ENCODE measurements at places on chromosomes 16 and 17.

DNA sequence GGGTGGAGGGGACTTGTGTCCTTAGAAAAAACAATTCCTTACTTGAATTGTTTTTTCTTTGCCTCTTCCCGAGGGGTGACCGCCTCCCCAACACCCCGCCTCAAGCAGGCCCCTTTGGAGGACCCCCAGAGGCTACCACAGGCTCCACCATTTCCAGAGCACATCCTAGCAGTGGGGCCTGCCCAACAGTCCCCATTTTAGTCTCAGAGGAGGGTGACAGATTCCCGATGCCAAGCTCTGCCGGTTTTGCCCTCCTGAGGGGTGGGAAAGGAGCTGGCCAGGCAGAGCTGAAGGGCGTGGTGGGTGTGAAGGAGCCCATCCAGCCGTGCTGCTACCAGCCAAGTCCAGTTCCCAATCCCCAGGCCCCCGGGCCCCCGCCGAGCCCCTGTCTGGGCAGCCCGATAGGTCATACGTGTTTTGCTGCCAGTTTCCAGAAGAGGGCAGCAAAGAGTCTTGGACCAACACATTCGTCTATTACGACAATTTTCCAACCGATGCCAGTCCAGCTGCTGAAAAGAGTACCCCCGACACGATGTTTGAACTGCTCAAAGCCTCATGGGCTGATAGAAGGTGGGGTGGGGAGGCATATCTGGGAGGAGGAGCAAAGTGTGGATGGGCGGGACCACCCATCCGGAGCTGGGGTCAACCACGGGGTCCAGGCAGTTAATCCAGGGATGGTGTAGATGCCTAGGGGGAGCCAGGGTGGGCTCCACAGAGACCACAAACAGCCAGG lies 18.8 kb upstream of the GAA start:
- DNase-seq = peak; percentile 70

DNA sequence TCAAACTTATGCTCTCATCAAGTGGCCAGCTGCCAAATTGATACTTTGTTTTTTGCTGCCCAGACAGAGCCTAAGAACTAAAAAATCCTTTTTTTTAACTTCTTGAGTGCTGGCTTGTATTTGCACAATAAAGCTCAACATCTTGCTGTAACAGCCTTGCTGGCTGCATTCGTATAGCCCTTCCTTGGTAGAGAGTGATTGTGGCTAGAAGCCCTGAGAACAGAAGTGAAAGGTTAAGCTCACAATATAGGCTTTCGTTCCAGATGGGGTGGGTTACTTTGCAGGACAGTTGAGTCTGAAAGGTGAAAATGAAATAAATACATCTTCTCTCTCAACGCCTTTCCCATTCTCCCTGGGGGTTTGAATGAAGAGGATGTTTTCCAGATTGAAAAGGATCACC lies 278.8 kb downstream of the HS3ST3B1 start:
- no peak for DNase-seq

DNA sequence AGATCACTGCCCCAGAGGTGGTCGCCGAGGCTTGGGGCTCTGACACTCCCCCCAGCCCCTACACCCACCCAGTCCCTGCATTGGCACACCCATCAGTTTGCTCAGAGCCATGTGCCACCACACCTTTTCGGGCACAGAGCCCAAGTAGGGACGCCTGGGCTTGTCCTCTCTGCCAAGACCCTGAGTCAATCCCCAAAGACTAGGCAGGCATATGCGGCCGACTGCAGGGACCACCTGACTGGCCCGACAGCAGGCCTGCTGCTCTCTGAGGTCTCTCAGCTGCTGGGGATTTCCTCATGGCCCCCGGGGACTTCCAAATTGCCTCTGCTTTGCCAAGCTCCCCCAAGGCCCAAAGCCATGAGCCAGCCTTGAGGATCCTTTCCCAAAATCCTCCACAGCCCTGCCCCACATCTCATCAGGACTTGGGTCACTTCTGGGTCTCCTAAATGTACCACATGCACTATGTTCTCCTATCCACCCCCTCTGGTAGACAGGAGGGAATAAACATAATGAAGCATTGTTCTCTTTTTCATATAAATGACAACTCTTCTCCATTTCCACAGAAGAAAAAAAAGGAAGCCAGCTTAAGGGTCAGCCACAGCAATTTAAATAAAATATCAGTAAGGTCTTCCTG lies 30.6 kb downstream of the MYO18A start:
- no peak for DNase-seq

DNA sequence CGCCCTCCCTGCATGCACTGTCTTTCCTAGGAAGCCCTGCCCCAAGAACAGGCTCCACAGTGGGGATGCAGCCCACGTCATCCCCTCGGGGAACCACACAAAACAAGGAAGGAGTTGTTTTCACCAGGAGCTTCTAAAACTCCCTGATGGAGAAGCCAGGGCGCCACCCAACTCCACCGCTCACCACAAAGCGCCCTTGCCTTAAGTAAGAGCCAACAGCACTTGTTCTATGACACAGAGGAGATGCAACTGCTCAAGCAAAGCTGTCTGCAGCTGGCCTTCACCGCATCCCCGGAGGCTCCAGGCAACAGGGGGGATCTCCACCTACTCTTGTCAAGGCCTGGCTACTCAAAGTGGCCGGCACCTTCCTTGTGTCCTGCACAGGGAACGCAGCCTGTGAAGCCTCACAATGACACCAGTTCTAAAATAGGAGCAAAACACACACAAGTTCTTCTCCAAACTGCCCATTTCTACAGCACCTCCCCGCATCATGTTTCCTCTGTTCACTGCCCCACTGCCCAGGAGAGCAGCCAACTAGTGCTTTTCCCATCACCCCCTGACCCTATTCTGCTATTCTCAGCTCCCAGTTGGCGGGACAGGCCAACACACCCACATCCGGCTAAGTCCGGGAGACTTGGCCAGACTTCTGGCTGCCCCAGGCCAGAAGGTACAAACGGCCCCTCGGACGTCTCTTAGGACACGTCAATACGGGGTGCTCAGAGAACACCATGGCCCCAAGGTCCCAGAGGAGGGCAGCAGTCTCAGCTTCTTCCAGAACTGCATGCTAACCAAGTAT lies 24.2 kb downstream of the MPG start:
- no peak for DNase-seq

GRCh38 chr16:23974223-23974622 lies 138.4 kb downstream of the PRKCB start:
- DNase-seq = no peak

DNA sequence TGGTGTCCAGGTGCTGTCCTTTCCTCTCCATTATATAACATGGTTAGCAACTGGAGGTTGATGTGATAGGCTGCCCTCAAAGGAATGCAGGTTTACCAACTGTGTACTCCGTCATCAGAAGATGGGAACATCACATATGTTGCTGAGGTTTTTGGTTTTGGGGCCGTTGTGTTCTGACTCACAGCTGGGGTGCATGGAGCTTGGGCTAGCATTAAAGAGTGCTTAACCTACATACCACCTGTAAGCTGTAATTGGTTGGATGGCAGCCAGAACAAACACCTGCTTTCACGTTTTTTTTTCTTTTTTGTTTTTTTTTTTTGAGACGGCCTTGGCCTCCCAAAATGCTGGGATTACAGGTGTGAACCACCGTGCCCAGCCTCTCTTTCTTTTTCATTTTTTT lies 20.9 kb downstream of the TMEM11 start:
- DNase-seq = no peak

- no peak for DNase-seq
Observed at GRCh38 chr17:15256689-15257088, 8.4 kb downstream of the PMP22 start.

- DNase-seq = no peak
Observed at GRCh38 chr17:5562661-5563360, 21.5 kb downstream of the NLRP1 start.

GRCh38 chr16:35745191-35745590 lies 2285.8 kb downstream of the TP53TG3F start:
- DNase-seq = no peak

GRCh38 chr16:79261481-79261940 lies 339.0 kb downstream of the MAF start:
- peak; percentile 73 for DNase-seq

DNA sequence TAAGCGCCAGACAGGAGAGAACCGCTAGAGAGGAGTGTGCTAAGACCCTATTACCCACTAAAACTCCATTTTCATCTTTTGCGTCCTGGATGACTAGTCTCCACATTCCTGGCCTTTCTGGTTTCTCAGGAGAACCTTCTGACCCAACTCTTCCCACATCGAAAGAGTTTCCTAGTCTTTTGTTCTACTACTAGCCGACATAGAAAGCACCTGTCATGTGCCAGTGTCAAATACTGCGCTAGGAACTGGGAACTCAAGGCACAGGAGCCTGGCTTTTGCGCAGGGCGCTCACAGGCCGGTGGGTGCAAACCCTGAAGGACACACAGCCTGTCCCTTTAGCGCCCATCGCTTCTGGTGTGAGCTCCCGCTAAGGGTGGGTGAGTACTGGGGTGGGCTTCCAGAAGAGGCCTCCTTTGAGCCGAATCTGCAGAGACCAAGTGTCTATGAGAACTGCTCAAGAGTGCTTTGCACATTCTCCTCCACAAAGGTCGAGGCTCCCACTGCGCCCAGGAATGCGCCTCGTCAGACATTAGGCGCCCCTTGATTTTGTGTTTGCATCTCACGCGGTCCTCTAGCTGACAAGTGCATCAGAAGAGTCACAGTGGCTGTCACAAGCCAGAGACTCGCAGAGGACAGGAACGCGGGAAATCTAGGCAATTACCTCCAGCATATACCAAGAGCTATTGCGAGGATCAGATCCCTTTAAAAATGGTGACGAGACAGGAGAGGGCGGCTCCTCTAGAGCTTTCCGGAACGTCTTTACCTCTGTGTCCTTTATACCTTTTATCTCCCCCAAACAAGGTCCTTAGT lies 2.0 kb upstream of the PSMB3 start:
- DNase-seq = no peak

GRCh38 chr17:673200-673681 lies 41.4 kb downstream of the VPS53 start:
- DNase-seq = no peak

DNA sequence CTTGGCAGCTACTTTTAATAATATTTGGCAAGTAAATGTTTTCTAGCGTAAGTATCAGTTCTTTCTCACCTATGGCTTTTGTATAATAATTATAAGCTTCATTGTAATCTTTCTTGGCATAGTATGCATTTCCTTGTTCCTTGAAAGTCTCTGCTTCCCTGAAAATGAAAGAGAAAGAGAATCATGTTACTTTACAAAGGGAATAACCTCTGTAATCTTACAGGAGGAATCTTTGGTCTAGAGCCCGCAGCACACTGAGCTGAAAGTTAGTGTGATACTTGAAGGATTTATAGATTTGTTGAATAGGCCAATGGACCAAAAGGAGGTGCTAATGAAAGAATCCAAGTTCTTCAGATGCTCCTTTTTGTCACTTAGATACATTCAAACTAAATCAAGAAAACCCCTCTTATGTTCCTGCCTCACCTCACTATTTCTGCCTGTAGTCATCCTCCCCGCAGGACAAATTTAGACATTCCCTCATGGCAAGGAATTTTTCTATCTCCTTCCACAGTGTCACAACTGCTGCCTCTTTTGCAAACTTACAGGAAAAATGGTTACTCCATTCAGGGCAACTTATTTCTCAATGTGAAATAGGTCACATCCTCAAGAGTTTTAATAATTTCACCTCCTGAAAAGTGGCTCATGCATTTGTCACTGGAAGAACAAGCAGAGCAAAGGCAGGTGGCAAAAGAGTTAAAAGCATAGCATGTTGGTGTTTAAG lies 16.7 kb downstream of the DNAJC7 start:
- DNase-seq = no peak

- DNase-seq = no peak
Observed at GRCh38 chr16:68281368-68282063, 17.2 kb downstream of the SLC7A6 start.

DNA sequence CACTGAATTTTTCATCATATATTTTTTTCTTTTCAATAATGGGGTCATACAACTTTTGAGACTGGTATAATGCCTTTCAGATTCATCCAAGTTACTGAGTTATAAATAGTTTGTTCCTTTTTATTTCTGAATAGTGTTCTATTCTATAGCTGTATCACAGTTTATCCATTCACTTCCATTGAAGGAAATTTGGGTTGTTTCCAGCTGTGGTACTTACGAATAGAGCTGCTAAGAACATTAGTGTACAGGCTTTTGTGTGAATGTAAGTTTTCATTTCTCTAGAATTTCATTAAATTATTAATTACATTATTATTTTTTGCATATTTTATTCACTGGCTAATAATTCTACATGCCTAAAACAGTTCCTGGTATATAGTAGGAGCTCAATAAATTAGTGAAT lies 52.9 kb downstream of the SNTB2 start:
- DNase-seq = no peak

DNA sequence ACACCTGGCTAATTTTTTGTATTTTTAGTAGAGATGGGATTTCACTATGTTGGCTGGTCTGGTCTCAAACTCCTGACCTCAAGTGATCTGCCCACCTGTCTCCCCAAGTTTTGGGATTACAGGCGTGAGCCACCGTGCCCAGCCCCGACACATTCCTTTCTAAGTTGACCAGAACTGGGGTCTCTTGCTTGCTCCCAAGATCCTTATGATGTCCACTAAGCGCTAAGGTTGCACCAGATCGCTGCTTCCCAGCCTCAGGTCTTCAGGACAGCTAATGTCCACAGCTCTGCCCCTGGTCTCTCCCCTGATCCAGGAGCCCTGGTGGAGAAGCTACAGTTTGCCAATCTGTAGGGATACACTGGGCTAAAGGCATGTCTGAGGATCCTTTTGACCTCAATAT lies 29.5 kb downstream of the NSMCE1 start:
- no peak for DNase-seq

GRCh38 chr17:60535382-60536279 lies 9.6 kb upstream of the APPBP2 start:
- DNase-seq = no peak

GRCh38 chr16:7338826-7339225 lies 6.2 kb downstream of the RBFOX1 start:
- no peak for DNase-seq

DNA sequence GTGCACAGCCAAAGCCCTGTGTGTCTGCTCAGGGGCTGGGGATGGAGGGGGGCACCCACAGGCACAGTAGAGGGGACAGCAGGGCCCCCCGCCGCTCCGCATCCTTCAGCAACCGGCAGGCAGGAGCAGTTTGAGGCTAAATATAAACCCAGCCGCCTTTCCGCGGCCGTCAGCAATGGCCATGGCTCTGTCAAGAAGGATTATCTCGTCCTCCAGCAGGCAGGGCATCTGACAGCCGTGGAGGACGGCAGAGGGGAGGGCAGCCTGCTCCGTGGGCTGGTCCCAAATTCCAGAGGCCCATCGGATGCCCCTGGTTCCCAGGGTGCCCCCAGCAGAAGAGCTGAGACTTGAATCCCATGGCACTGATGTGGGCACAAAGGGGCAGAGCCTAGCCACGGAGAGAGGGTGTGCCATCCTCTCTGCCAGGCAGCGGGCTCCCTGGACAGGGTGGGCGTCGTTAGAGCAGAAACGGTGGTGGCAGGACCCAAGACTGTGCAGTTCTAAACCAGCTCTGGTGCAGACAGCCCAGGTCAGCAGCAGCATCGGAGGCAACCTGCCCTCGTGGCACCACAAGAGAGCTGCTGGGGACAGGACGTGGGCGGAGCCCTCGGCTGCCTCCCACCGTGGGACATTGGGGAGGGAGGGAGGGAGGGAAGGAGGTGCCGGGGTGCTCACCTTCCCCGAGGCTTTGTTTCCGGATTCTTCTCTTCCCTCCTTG lies 198.8 kb upstream of the CIBAR2 start:
- no peak for DNase-seq

Data from stimulated activated CD8-positive, alpha-beta memory T cell treated with anti-CD3 and anti-CD28 coated beads, Interleukin-4, amount 100 ng/mL, for 48 hours (primary cell).